ENCODE measurements at places on chromosomes 11 and 22.
A peak's percentile ranks its signal among the peaks of the same experiment; 100 is the strongest.

DNA sequence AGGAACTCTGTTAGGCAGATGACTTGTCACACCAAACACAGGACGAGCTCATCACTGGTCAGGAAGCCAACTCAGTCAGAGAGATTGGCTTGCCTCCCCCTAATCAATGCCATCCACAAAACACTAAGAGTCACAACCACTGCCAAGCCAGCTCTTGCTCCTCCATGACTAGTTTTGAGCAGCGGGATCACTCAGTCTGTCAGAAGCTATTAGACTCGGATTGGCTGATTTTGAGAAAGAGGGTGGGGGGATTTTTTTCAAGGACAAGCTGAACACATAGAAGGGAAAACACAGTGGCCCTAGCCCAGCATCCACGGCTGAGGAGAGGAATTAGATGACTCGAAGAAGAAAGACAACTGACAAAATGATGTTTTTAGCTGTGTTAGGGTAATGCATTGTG, 55.9 kb downstream of the SEZ6L start:
- no peak overlapping the region for H3K27ac ChIP-seq
- H3K4me3 ChIP-seq: no peak overlapping the region
- no peaks in the 10 kb centered on the region for H3K27me3 ChIP-seq
- no peak for DNase-seq
- no peaks in the 10 kb centered on the region for H3K4me1 ChIP-seq

- H3K4me3 ChIP-seq: no peak overlapping the region
- no peak for DNase-seq
- no peaks in the 10 kb centered on the region for H3K36me3 ChIP-seq
- H3K4me1 ChIP-seq: no peaks in the 10 kb centered on the region
- no peak overlapping the region for H3K27ac ChIP-seq
Measured at GRCh38 chr11:103453126-103453525, 343.9 kb downstream of the DYNC2H1 start.

- H3K27me3 ChIP-seq: no peaks in the 10 kb centered on the region
- no peaks in the 10 kb centered on the region for H3K4me1 ChIP-seq
- no peak overlapping the region for H3K27ac ChIP-seq
- no peak overlapping the region for H3K4me3 ChIP-seq
- no peak for DNase-seq
- H3K36me3 ChIP-seq: no peaks in the 10 kb centered on the region
Measured at GRCh38 chr11:127071606-127072005, 71.0 kb upstream of the KIRREL3 start.

DNA sequence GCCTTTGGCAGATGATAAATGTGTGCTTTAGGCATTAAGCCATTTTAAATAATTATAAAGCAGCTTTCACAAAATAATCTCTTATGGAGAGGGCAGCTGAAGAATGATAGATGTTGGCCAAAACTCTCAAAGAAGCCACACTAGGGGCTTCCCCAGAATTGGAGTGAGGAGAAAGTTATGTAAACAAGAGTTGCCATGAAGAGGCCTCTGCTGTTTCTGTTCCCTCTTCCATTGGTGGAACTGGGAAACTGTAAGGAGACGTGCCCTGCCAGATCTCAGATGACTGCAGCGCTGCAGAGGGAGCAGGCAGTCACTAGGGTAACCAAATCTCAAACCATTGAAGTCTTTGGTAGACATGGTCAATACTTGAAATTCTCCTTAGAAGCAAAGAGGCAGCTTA, 19.4 kb upstream of the APLP2 start:
- H3K4me3 ChIP-seq: no peak overlapping the region
- H3K27me3 ChIP-seq: peaks cover 3% of the 10 kb centered on the region
- H3K36me3 ChIP-seq: no peaks in the 10 kb centered on the region
- no peak for DNase-seq
- H3K27ac ChIP-seq: no peak overlapping the region

DNA sequence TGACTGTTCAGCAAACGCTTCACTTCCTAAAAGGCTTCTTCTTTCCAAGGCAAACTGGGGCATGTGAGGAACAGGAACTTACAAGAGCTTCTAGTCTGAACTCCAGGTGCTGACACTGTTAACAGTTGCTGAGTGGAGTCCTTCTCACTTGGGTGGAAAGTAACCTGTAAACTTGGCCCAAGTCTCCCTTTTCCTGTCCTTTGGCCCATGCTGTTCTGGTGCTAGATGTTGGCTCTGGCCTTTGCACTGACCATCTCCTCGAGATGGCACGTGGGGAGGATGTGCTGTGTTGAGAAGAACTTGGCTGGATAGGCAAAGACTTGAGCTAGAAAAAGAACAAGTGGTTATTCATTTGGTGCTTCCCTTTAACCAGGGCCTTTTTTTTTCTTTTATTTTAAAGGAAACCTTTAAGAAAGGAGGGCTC, 53.6 kb downstream of the PTPRJ start:
- H3K4me1 ChIP-seq: peaks cover 52% of the 10 kb centered on the region
- H3K4me3 ChIP-seq: no peak overlapping the region
- no peak overlapping the region for H3K27ac ChIP-seq
- no peaks in the 10 kb centered on the region for H3K27me3 ChIP-seq
- H3K36me3 ChIP-seq: peaks cover 13% of the 10 kb centered on the region
- no peak for DNase-seq

GRCh38 chr22:29944339-29944738, 61.4 kb downstream of the MTMR3 start:
- no peak overlapping the region for H3K27ac ChIP-seq
- H3K4me1 ChIP-seq: peaks cover 8% of the 10 kb centered on the region
- H3K4me3 ChIP-seq: no peak overlapping the region
- H3K36me3 ChIP-seq: no peaks in the 10 kb centered on the region
- DNase-seq: no peak
- H3K27me3 ChIP-seq: no peaks in the 10 kb centered on the region

- no peak overlapping the region for H3K27ac ChIP-seq
- H3K4me1 ChIP-seq: no peaks in the 10 kb centered on the region
- no peak for DNase-seq
- peaks cover 6% of the 10 kb centered on the region for H3K27me3 ChIP-seq
- no peaks in the 10 kb centered on the region for H3K36me3 ChIP-seq
- H3K4me3 ChIP-seq: no peak overlapping the region
Measured at GRCh38 chr11:78973876-78974275, 399.2 kb upstream of the NARS2 start.

GRCh38 chr11:17972987-17973386, 39.9 kb downstream of the SERGEF start:
- H3K36me3 ChIP-seq: peaks cover 37% of the 10 kb centered on the region
- H3K4me3 ChIP-seq: no peak overlapping the region
- no peak overlapping the region for H3K27ac ChIP-seq
- DNase-seq: no peak
- H3K27me3 ChIP-seq: no peaks in the 10 kb centered on the region
- no peaks in the 10 kb centered on the region for H3K4me1 ChIP-seq

- no peak for DNase-seq
- peaks cover 89% of the 10 kb centered on the region for H3K36me3 ChIP-seq
- no peak overlapping the region for H3K27ac ChIP-seq
Measured at GRCh38 chr11:11937957-11938356, 70.5 kb downstream of the DKK3 start.

GRCh38 chr11:38990841-38991240, 2392.8 kb upstream of the RAG2 start:
- H3K4me3 ChIP-seq: no peak overlapping the region
- no peak for DNase-seq
- H3K36me3 ChIP-seq: no peaks in the 10 kb centered on the region
- no peaks in the 10 kb centered on the region for H3K4me1 ChIP-seq
- H3K27me3 ChIP-seq: no peaks in the 10 kb centered on the region
- no peak overlapping the region for H3K27ac ChIP-seq

DNA sequence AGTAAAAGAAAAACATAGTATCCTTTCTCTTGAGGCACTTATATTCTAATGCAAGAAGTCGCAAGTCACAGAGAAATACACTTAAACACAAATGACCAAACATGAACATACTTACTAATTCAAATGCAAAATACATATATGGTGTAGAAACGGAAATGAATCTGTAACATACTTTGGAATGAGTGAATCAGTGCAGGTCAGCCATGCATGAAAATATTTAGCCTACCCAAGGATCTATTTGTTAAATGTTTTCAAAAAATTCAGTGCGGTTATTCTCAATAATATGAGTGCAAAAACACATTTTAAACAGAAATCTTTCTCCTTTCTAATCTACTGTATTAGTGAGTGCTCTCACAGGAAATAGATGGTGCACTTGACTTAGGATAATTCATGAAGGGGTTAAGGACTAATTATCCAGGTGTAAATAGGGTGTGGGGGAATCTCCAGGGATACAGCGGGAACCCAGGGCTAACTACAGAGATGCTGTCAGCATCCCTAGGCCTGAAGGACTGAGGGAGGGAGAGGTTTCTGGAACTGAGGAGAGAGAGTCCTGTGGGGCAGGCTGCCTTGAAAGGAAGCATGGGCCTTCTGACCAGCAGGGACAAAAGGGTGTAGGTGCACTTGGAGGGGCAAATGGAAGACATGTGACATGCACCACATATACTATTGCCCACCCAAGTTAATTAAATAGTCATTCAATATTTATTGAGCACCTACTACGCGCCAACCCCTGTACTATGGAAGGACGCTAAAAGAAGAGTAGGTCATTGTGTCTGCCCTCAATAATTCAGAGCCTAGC, 139.2 kb downstream of the MAML2 start:
- no peaks in the 10 kb centered on the region for H3K36me3 ChIP-seq
- no peak overlapping the region for H3K4me3 ChIP-seq
- H3K27ac ChIP-seq: peak overlapping the region; percentile 65
- no peaks in the 10 kb centered on the region for H3K27me3 ChIP-seq
- no peak for DNase-seq

GRCh38 chr11:88231894-88232482, 56.7 kb upstream of the RAB38 start:
- no peaks in the 10 kb centered on the region for H3K4me1 ChIP-seq
- H3K27ac ChIP-seq: no peak overlapping the region
- no peaks in the 10 kb centered on the region for H3K27me3 ChIP-seq
- H3K4me3 ChIP-seq: no peak overlapping the region
- DNase-seq: no peak
- no peaks in the 10 kb centered on the region for H3K36me3 ChIP-seq

GRCh38 chr11:69278091-69278867, 15.7 kb upstream of the MYEOV start:
- no peaks in the 10 kb centered on the region for H3K27me3 ChIP-seq
- no peak overlapping the region for H3K27ac ChIP-seq
- H3K4me3 ChIP-seq: no peak overlapping the region
- no peaks in the 10 kb centered on the region for H3K4me1 ChIP-seq
- H3K36me3 ChIP-seq: no peaks in the 10 kb centered on the region
- no peak for DNase-seq

GRCh38 chr11:78853521-78853920, 278.9 kb upstream of the NARS2 start:
- no peaks in the 10 kb centered on the region for H3K27me3 ChIP-seq
- no peak overlapping the region for H3K4me3 ChIP-seq
- no peaks in the 10 kb centered on the region for H3K36me3 ChIP-seq

DNA sequence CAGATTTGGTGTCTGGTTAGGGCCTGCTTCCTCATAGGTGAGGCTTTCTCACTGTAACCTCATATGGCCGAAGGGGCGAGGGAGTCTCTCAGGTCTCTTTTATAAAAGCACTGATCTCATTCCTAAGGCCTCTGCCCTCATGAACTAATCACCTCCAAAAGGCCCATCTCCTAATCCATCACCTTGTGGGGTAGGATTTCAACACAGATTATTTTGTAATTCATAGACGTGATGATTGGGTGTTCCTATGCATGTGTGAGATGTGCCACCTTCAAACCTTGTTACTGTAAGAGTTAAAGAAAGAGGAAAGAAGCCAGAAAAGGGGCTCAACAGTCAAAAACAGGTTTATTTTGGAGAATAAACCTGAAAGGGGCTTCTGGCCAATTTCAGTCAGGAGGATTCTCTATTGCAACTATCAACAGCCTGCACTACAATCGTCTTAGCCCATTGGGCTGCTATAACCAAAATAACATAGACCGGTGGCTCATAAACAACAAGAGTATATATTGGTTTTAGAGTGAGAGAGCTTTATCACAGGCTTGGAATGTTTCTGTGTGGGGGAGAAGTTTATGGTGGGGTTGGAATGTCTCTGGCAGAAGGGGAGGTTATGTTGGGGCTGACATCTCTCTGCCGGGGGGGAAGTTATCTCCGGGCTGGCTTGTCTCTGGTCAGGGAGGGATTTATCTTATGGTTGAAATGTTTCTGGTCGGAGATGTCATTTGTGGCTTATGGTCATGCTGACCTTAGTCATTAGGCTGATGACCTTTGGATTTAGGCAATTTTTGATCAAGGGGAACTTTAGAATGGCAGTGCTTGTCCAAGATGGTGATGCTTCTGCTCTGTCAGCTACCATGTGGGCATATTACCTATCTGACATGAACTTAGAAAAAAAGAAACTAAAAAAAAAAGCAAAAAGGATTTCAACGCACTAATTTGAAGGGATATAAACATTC, 35.1 kb downstream of the CSF2RB start:
- H3K27me3 ChIP-seq: no peaks in the 10 kb centered on the region
- H3K4me3 ChIP-seq: no peak overlapping the region
- no peaks in the 10 kb centered on the region for H3K36me3 ChIP-seq
- no peak for DNase-seq
- H3K4me1 ChIP-seq: no peaks in the 10 kb centered on the region

DNA sequence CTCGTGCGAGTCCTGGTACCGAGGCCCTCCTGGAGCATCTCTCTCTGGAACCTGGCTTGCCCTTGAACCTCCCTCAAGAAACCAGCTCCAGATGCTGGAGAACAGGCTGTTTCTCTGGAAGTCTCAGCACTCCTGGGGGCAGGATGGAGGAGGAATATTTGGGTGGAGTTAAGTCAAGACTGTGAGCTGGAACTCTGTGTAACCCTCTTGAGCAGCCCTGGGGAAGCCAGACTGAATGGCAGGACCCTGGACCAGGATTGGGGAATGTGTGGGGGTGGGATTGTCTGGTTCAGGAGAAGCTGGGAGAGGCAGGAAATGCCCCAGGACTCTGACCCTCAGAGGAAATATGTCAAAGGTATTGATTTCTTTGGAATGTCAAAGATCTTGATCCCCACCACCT, 7.7 kb downstream of the CREB3L1 start:
- no peaks in the 10 kb centered on the region for H3K27me3 ChIP-seq
- no peak for DNase-seq
- no peak overlapping the region for H3K27ac ChIP-seq
- no peaks in the 10 kb centered on the region for H3K4me1 ChIP-seq
- no peak overlapping the region for H3K4me3 ChIP-seq
- H3K36me3 ChIP-seq: no peaks in the 10 kb centered on the region
